ENCODE measurements at places on chromosomes 1 and 21. TPM values are rescaled to one million over a fixed set of nuclear protein-coding genes. Genes with fewer than 3 reads are reported as not detected.

Gene KCNJ9
- not detected for total RNA-seq

- DNase-seq = no peak
Observed at GRCh38 chr1:220339581-220339980, 67.3 kb upstream of the RAB3GAP2 start.

GRCh38 chr1:198333744-198334143 lies 176.9 kb downstream of the NEK7 start:
- DNase-seq = no peak

GRCh38 chr1:101465941-101466340 lies 229.1 kb downstream of the S1PR1 start:
- DNase-seq = no peak

DNA sequence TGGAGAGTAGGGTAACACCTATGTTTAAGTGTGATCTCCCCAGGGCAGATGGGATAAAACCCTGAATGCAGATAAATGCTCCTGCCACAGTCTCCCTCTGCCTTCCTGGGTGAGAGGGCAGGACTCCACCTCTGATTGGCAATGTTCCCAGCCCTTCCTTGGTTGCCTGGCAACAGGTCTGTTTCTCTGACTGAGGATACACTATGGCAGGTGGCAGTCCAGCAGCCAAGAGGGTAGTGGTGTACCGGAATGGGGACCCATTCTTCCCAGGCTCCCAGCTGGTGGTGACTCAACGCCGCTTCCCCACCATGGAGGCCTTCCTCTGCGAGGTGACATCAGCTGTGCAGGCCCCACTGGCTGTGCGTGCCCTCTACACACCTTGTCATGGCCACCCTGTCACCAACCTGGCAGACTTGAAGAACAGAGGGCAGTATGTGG lies at the start of gene DCDC2B:
DCDC2B (plus strand) TSS at position 199 of the 438 bp plus-strand sequence; CDS start at position 204, 5 bp downstream.
- DNase-seq = no peak

Gene SLC45A1
- 5.6 TPM for total RNA-seq

- DNase-seq = no peak
Observed at GRCh38 chr1:53511933-53512806, 53.0 kb downstream of the DMRTB1 start.

Gene CLEC20A
- not detected for total RNA-seq

- DNase-seq = no peak
Observed at GRCh38 chr1:64948216-64948615, 18.1 kb downstream of the JAK1 start.

Gene HSD3B2
- not detected for total RNA-seq

DNA sequence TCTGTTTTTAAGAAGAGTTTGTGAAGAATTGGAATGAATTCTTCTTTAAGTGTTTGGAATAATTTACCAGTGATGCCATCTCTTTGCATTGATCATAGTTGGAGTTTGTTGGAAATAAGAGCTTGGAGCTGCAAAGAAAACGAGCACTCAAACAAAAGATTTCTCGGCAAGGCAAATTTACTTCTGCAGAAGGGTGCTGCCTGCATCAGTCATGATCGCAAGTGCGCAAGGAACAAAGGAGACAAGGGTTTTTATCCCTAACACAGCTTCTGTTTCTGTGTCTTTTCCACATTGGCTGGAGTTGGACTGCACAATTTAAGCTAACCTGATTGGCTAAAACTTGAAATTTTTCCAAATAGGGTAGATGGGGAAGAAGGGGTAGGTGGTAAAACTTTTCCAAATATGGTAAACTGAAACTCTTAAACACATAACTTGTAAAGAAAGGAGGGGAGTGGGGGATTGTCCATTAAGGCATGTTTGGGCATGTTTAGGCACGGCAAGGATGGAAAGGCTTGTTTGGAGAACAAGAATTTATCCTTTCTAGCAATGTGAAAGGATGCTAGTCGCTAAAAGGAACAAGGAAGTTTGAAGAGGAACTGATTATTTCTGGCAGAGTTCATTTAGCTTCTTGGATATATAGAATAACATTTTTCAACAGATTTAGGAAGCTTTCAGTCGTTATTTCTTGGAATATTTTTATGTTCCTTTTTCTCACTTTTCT lies 3.5 kb upstream of the AADACL4 start:
- no peak for DNase-seq

- DNase-seq = no peak
Observed at GRCh38 chr1:20308569-20308968, 17.9 kb downstream of the VWA5B1 start.

Gene NUP210L
- total RNA-seq = 0.14 TPM

DNA sequence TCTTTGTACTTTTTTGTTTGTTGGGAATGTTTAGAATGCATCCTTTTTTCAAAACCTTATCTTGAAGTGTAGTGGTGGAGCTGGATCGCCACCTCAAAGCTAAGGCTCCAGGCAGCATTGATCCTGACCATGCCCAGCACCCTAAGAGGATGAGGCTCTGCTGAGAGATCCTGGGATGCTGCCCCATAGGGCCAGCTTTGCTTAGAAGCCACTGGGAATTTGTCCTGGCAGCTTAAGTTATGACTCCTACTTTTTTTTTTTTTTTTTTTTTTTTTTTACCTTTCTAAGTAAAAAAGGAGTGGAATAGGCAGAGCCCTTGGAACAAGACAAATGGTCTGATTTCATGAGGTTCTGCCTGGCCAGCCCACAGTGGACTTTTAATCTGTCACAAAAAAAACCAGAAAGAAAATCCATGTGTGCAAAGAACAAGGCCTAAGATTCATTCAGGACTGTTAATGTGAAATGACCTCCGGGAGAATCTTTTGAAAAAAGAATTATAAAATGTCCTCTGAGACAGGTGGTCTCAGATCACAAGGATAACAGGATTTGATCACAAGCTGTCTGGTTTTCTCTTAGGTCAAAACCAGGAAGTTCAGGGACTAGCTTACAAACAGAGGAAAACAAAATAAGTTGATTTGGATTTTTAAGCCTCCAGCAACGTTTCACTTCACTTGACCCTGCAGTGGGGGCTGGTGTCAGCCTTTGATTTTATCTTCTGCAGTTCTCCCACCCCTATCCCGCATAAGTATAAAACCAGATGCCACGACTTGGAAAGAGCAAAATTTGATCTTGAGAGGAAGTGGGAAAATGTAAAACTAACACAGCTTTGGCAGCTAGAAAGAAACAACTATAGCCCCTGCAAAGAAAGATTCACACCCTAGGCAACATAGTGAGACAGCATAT lies 25.9 kb upstream of the RAP1A start:
- DNase-seq = no peak

Gene ILDR2
- 0.14 TPM for total RNA-seq

DNA sequence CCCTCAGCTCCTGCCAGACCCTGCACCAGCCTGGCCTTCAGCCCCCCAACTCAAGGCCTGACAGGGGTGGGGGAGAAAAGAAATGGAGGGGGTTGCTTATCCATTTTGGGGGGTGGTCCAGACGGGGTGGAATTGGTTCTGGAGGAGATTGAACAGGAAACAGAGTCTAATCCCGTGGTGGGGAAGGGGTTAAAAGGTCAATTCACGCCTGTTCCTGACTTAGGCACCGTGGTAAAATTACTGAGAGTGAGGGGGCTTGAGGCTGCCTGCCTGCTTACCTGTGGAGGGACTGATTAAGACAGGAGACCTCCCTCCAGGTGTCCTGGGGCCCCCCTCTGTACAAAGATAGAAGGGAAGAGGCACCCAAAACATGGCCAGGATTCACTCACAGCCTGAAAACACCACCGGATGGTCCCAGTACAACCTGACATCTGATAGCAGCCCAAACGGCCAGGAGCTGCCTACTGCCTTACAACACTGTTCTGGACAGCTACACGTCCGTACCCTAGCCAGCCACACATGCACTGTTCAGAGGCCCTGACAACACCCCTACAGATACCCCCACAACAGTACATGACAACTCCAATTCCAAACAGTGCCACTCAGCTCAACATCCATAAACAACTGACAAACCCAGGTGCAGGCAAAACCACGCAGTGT lies 31.8 kb downstream of the AHDC1 start:
- no peak for DNase-seq

- no peak for DNase-seq
Observed at GRCh38 chr1:101309334-101310311, 72.8 kb downstream of the S1PR1 start.

Gene GSTM5
- 16.7 TPM for total RNA-seq

Gene RXFP4
- total RNA-seq = not detected

Gene PROK1
- total RNA-seq = not detected

GRCh38 chr1:247998811-247999210 lies 14.6 kb upstream of the OR2L5 start:
- DNase-seq = no peak

Gene ARMH1
- 1.0 TPM for total RNA-seq

DNA sequence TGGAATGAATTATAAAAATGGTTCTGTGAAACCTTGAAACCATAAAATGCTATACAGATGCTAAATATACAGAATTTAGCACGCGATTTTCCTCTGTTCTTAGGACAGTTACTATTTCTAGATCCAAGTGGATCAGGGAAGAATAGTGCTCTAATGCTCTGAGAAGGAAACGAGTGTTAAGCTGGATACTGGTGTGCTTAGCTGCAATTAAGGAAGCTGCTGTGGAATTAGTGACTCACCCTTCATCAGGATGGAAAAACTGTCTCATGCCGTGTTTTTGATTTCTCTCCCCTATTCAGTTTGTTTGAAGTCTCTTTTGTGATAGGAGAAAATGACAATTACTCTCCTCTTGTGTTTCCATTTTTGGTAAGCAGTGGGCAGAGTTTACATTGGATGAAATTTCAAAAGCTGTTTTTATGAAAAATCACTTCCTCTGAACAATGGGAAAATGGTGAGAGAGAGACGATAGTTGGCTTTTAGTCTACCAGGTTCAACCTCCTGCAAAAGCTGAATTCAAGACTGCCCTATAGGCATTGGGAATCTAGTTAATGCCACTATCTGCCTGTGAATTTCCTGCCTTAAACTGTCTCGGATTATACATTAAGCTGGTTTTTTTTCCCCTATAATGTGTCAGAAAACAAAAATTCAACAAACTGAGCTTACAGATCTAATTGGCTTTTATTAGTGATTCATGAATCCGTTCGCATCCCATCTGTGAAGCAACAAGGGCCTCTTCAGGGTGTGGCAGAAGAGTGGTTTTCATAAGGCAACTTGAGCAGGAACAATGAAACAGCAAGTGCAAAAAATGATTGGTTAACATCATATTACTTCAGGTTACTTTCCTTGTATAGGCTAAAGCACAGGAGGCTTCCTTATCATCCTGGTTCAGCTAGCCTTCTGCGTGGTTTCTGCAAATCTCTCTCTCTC lies 179.8 kb downstream of the ST6GALNAC3 start:
- no peak for DNase-seq

- no peak for DNase-seq
Observed at GRCh38 chr21:36694593-36695282, 4.2 kb upstream of the SIM2 start.

Gene LMX1A
- total RNA-seq = 0.19 TPM

GRCh38 chr1:179310291-179310690 lies 16.7 kb downstream of the SOAT1 start:
- no peak for DNase-seq

Measured in posterior vena cava (tissue), 2 donors.